ENCODE measurements at places on chromosomes 1 and 21.
A peak's percentile ranks its signal among the peaks of the same experiment; 100 is the strongest.

GRCh38 chr1:18883636-18884418 lies 18.5 kb downstream of the ALDH4A1 start:
- peak; percentile 68 for DNase-seq

DNA sequence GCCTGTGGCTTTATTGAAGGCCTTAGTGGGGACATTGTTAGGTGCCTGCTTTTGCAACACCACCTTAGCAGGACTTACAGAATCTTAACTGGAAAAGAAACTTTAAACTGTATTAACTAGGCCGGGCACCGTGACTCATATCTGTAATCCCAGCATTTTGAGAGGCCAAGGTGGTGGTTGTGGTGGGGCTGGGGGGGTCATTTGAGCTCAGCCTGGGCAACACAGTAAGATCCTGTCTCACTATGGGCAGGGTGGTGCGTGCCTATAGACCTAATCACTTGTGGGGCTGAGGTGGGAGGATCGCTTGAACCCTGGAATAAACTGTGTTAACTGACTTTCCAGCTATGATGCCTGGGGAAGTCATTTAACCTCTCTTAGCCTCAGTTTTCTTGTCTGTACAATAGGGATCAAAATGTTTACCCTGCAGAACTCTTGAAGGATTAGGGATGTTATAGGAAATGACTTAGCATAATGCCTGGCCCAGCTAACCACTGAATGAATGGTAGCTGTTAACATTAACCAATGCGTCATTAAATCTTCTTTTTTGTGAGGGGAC lies 39.5 kb downstream of the IER5 start:
- no peak for DNase-seq

DNA sequence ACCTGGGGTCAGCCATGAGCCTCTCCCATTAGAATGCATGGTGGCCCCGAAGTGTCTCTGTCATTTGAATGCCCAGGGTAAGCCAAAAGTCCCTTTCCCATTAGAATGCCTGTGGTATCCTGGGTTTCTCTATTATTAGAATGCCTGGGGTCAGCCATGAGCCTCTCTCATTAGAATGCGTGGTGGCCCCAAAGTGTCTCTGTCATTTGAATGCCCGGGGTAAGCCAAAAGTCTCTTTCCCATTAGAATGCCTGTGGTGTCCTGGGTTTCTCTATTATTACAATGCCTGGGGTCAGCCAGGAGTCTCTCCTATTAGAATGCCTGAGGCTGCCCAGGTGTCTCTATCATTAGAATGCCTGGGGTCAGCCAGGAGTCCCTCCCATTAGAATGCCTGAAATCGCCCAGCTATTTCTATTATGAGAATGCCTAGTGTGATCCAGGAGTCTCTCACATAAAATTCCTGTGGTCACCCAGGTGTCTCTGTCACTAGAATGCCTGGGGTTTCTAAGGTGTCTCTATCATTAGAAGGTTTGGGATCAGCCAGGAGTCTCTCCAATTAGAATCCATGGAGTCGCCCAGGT lies 65.5 kb downstream of the RNF187 start:
- DNase-seq, result no peak

- DNase-seq, result no peak
Measured at GRCh38 chr1:177355575-177355974, 184.8 kb downstream of the BRINP2 start.

DNA sequence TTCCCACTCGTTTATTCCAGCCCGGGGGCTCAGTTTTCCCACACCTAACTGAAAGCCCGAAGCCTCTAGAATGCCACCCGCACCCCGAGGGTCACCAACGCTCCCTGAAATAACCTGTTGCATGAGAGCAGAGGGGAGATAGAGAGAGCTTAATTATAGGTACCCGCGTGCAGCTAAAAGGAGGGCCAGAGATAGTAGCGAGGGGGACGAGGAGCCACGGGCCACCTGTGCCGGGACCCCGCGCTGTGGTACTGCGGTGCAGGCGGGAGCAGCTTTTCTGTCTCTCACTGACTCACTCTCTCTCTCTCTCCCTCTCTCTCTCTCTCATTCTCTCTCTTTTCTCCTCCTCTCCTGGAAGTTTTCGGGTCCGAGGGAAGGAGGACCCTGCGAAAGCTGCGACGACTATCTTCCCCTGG lies 716 bp downstream of the OLIG2 start:
- DNase-seq, result no peak

GRCh38 chr1:110227774-110228173 lies 17.7 kb downstream of the KCNC4 start:
- DNase-seq, result no peak

GRCh38 chr1:37047542-37047941 lies 13.2 kb upstream of the GRIK3 start:
- DNase-seq, result no peak

GRCh38 chr1:29880556-29880955 lies 644.2 kb downstream of the PTPRU start:
- DNase-seq, result no peak

GRCh38 chr1:1783320-1783719 lies 5.0 kb upstream of the NADK start:
- no peak for DNase-seq

- no peak for DNase-seq
Measured at GRCh38 chr1:71414179-71414578, 333.3 kb upstream of the ZRANB2 start.

DNA sequence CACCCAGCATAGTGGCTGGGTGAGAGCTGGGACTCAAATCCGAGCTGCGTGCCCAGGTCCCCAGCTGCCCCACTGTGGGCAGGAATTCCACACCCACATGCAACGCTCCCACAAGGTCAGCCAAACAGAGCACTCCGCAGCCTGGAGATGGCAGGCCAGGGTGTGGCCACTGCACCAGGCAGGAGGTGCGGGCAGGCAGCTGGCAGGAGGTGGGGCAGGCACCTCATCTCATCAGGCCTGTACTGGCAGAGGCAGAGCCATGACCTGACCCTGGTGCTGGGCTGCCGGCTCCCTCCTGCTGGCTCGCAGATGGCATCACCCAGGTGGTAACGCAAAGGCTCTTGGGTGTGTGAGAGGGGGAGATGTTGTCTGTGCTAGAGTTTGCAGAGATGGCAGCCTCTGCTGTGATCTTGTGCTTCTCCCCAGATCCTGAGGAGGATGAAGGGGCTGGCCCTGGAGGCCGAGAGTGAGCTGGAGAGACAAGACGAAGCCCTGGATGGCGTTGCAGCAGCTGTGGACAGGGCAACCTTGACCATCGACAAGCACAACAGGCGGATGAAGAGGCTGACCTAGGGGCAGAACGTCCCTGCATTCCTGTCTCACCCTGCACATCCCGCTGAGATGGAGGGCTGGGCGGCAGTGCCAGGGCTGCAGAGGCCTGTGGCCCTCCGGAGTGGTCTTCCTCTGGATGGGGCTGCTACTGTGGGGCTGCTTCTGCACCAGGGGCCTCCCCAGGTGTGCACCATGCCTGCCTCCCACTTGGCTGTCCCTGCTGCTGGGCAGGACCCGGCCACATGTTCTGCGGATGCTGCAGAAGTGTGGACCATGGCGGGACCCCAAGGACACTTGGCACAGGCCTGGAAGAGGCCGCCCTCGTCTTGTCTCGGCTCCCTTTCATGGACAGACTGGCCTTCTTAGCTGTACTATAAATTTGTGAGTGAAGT lies 35.1 kb upstream of the PRSS38 start:
- DNase-seq, result no peak

DNA sequence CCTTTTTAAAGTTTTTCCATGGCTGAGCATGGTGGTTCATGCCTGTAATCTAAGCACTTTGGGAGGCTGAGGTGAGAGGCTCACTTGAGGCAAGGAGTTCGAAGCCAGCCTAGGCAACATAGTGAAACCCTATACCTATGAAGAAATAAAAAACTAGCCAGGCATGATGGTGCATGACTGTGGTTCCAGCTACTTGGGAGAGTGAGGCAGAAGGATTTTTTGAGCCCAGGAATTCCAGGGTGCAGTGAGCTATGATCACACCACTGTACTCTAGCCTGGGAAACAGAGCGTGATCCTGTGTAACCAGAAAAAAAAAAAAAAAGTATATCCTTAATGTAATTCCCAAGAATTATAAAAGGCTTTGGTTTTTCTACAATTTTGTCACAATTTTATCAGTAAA lies 17.4 kb downstream of the DEPDC1 start:
- DNase-seq, result no peak

DNA sequence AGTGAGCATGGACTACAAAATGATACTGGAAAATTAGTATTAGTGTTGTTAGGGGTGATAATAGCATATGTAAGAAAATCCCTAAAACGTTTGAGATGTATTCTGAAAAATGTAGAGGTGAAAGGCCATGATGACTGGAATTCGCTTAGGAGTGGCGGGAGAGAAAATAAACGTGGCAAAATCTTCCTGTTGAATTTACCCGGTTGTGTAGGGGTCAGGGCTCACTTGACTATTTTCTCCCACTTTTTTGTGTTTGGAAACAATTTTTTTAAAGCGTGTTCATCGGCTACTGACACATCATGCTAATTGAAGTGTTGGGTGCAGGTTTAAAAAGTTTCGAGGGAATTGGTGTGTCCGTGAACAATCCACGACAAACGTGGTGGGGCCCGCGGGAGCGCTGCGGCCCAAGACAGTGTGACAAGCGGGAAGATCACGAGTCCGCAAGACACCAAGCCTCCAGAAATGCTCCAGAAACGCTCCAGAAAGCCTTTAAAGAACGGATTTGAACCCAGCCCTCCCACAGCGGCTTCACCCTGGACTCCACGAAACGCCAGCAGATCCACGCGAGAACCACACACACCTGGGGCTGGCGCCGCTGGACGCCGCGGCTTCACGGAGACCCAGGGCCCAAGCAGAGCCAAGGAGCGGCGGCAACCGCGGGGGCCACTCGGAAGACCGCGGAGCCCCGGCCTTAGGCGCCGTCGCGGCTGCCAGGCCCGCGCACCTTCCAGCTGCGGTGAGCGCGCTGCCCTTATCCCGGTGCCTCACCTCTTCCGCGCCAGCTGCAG lies 573 bp downstream of the PSMG1 start:
- no peak for DNase-seq

- peak; percentile 65 for DNase-seq
Measured at GRCh38 chr1:108661030-108661609, at the start of gene HENMT1. Gene HENMT1 (minus strand): TSS chr1:108661093. CDS start chr1:108659884, 1,209 bp downstream.

DNA sequence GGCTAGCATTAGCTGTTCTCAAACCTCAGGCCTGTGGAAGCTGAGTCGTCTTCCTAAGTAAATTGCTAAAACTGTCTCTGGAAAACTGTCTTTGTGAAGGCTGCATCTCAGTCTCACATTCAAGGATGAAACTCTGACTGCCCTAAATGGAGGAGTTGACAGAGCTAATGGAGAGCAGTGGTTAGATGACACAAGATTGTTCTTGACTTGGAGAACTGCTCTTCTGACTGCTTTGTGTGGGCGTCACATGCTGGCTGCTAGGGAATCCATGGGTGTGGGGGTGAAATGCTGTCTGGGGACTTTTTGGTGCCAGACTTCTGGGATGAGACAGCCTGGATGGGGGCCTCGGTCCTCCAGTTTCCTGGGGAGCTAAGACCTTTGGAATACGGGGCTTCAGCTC lies 24.5 kb upstream of the TSPAN2 start:
- DNase-seq, result no peak

GRCh38 chr21:25243808-25244207 lies 363.5 kb downstream of the MRPL39 start:
- no peak for DNase-seq

GRCh38 chr21:38780879-38781278 lies 24.9 kb upstream of the ETS2 start:
- no peak for DNase-seq

DNA sequence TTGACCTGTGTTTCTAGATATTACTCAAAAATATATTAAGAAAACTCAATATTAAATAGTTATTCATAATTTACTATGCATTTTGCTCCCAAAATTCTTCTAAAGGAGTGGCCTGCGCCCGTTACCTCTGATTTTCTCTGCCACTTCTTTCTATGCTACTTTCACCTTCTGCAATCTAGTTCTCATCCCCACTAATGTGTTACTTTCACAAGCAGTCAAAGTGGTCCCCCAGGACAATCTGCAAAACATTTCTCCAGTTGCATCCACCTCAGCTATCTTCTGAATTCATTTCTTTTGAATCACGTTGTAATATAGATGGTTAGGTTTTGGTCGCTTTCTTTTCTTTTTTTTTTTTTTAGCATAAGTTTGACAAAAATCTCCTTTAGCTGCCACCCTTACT lies 13.4 kb downstream of the INSL5 start:
- no peak for DNase-seq

- DNase-seq, result no peak
Measured at GRCh38 chr1:227127891-227128290, 187.8 kb downstream of the COQ8A start.

DNA sequence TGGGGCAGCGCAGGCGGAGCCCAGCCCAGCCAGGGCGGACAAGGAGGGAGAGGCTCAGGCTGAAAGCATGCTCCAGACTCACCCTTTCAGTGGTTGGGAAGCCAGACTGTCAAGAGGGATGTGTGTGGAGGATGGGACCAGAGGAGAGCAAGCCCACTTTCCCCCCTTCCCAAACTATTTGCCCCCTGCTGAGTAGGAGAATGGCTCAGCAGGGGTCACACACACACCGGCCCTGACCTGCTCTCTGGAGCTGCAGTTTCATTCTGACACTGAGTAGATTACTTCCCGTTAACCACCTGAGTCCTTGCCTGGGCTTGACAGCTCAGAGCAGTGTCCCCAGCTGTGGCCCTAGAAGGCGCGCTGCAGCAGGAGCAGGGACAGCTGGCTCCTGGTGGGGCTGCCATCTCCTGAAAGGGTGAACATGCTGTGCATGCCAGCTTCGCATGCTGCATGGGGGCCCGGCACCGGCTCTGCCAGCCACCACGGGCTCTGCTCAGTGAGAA lies 51.6 kb upstream of the CNTN2 start:
- no peak for DNase-seq

- DNase-seq, result no peak
Measured at GRCh38 chr1:219072329-219072728, 101.3 kb upstream of the LYPLAL1 start.

DNA sequence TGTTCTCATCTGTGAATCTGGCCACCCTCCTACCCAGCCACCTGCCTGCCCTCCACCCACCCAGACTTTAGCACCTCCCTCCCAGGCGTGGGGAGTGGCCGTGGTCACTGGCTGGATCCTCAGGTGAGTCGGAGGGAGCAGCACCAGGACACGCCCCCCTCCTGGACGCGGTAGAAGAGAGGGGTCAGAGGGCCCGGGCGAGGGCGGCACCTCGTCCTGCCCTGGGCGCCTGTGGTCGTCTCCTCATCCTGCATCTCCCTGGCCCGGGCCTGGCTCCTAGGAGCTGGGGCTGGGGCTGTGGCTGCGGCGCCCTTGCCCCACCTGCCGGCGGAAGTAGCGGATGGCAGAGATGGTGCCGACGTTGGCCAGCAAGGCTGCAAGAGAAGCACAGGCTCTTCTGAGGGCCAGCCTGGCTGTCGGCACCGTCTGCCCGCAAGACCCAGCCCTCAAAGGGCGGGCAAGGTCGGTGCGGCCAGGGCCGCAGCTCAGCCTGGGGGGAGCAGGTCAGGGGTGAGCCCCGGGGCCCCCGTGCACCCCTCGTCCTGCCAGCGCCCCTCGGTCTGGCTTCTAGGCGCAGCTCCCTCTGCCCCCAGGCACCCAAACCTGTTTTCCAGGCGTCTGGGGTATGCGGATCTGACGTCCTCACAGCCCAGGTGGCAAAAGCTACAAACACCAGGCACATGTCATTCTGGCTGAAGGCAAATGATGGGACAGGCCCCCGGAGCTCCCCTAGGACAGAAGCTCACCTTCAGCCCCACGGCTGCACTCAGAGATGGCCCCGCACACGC lies 5.8 kb downstream of the PERM1 start:
- peak; percentile 43 for DNase-seq

All from stimulated activated CD8-positive, alpha-beta memory T cell treated with anti-CD3 and anti-CD28 coated beads, Interleukin-4, amount 100 ng/mL, for 24 hours (primary cell).